Hematopoietic multipotent progenitor cell (in vitro differentiated cells): ENCODE measurements at places on chromosomes 5 and 9.

GRCh38 chr5:126677121-126677520 is 76.4 kb downstream of the PHAX start:
- no peak for DNase-seq

- DNase-seq: no peak
These were observed 192.9 kb downstream of the FBXL7 start for GRCh38 chr5:15692706-15693381.

DNA sequence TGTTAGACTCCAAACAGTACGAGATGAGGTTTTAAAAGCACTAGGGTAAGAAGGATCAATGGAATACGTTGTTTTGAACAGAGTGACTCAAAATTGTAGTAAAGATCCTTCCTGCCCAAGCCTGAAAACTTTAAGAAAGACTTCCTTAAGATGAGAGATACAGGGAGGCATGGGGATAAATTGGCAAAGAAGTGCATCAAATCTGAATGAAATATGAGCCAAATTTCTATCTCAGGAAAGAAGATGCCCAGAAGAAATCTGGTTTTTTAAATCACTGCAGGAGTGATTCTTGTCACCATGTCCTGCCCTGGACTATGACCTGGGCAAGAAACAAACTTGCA is 14.9 kb downstream of the FCN2 start:
- no peak for DNase-seq

DNA sequence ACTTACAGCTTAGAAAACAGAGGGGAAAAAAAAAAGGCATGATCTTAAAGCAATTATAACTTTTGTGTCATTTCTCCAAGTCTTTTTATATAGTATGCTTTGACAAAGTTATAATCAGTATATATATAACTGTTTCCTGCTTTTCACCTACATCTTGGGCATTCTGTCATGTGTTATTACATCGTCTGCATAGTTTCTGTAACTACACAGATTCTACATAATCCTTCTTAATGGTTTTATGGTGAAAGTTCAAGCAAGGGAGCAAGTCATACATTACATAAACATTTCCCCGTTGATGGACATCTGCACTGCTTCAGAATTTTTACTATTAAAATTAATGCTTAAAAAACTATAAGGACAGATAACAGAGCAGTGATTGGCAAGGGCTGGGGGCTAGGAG is 12.1 kb downstream of the FEM1C start:
- no peak for DNase-seq

- DNase-seq: no peak
These were observed 5.1 kb downstream of the PCDHB3 start for GRCh38 chr5:141105350-141105749.
